ENCODE measurements at places on chromosomes 2 and 18.

- no peak for DNase-seq
These were observed 86.6 kb downstream of the MARCO start for GRCh38 chr2:119028327-119029174.

DNA sequence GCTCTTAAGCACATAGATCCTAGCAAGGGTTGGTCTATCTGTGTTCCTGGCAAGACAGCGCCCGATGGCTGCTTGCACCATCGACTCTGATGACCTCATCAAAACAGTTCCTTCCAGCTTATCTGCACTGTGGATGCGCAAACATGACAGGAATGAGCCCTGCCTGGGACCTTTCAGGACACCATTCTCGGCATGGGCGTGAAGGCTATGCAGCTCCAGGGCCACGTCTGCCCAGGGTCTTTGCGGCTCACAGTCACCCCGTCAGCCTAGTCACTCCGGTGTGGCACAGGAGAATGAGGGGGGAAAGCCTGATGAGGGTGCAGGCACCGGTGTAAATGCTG is 147.8 kb upstream of the TWIST2 start:
- DNase-seq = no peak

- no peak for DNase-seq
These were observed 38.0 kb downstream of the DCDC2C start for GRCh38 chr2:3741396-3741795.

GRCh38 chr2:219035942-219036341 is 5.4 kb downstream of the CFAP65 start:
- DNase-seq = no peak
